Activated CD4-positive, alpha-beta memory T cell treated with anti-CD3 and anti-CD28 coated beads for 36 hours (primary cell): ENCODE measurements at places on chromosomes 1 and 21. TPM values are rescaled to one million over a fixed set of nuclear protein-coding genes. Genes with fewer than 3 reads are reported as not detected.

PCAT6 gene
- 0.77 TPM for total RNA-seq

HSF2BP gene
- total RNA-seq: 0.50 TPM

PLA2G2D gene
- total RNA-seq: not detected

NPL gene
- 7.8 TPM for total RNA-seq

DNA sequence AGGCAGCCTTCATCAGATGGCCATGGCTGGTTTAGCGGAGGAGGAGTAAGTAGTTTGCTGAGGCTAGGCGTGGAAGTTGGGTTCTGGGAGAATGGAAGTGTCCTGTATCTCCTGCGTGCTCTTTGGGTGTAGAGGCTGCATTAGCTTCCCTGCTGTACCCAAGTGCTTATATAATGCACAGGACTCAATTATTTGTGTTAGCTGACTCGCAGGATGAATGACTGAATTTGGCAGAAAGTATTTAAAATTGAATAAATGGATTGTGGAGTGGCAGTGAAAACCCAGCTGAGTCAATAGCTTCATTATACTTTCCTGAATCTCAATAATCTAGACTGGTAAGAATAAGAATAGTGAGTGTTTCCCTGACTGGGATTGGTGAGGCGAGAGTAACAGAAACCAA lies 13.8 kb downstream of the DNTTIP2 start:
- no peaks in the 10 kb centered on the region for H3K27me3 ChIP-seq
- DNase-seq: no peak
- H3K4me1 ChIP-seq: no peaks in the 10 kb centered on the region
- H3K27ac ChIP-seq: no peak overlapping the region
- H3K36me3 ChIP-seq: peaks cover 16% of the 10 kb centered on the region

KRTAP13-3 gene
- total RNA-seq: not detected

GSTM2 gene
- total RNA-seq: 8.2 TPM

- H3K27ac ChIP-seq: no peak overlapping the region
- H3K4me3 ChIP-seq: no peak overlapping the region
- H3K27me3 ChIP-seq: peaks cover 40% of the 10 kb centered on the region
- no peak for DNase-seq
- no peaks in the 10 kb centered on the region for H3K4me1 ChIP-seq
Measured at GRCh38 chr1:2628933-2629626, 3.7 kb downstream of the MMEL1 start.

GRCh38 chr1:179177182-179177581 lies 52.3 kb downstream of the ABL2 start:
- H3K27ac ChIP-seq: no peak overlapping the region
- H3K4me1 ChIP-seq: peaks cover under 1% of the 10 kb centered on the region
- no peaks in the 10 kb centered on the region for H3K27me3 ChIP-seq
- no peaks in the 10 kb centered on the region for H3K36me3 ChIP-seq
- DNase-seq: no peak

PLEKHA6 gene
- total RNA-seq: 0.80 TPM

- H3K27me3 ChIP-seq: no peaks in the 10 kb centered on the region
- H3K4me3 ChIP-seq: peak overlapping the region; percentile 65
- no peaks in the 10 kb centered on the region for H3K36me3 ChIP-seq
- peaks cover 10% of the 10 kb centered on the region for H3K4me1 ChIP-seq
- H3K27ac ChIP-seq: peak overlapping the region; percentile 23
Measured at GRCh38 chr1:1908506-1908791, 6.6 kb upstream of the CALML6 start.

DNA sequence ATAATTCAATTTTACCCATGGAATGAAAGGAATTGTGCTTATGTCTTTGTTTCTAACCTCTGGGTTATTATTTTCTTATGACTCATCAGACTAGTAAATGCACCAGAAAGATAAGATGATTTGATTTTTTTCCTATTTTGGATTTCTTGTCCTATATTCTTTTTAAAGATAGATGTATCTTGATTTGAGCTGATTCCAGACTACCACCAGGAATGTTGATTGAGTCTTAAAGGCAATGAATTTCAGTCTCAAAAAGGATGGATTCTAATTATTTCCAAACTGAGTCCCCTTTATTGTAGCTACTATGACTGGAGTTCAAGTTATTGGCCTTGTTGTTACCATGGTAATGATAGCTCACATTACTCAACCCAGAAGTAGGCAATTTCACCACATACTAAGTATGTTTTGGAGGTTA lies 95.8 kb upstream of the RGS4 start:
- H3K4me1 ChIP-seq: no peaks in the 10 kb centered on the region
- H3K27ac ChIP-seq: no peak overlapping the region
- H3K27me3 ChIP-seq: peaks cover 4% of the 10 kb centered on the region

DNA sequence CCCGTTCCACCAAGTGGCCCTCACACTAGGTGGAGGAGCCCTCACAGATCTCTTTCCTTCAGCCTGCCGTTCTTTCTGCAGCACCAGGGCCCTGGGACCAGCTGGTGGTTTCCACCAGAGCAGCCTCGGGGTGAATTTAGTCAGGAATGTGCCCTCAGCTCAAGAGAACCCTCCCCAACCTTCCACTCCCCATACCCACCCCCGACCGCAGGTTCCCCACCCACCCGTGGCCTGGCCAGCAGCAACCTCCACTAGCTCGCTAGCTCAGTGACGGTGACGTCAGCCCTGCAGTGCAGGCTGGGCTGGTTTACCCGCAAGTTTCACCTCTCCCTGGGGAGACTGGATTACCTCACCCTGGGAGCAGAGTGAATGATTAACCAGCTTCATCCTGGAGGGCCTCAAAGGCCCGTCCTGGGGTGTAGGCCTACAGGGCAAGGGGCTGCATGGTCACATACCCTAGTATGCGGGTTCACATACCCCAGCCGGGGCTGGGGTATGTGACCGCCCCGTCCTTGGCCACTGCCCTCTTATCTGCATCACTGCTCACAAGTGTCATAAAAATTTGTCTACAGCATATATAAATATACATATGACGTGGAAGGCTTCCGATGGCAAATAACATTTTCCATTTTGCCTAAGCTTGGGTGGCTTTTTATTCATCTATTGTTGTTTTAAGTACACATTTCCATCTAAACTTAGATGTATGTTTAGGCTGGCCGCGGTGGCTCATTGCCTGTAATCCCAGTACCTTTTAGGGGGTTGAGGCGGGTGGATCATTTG lies 24.5 kb downstream of the ELF3 start:
- DNase-seq: peak; percentile 14
- H3K36me3 ChIP-seq: no peaks in the 10 kb centered on the region

GRCh38 chr1:15198684-15199083 lies 45.1 kb downstream of the TMEM51 start:
- DNase-seq: no peak
- H3K36me3 ChIP-seq: no peaks in the 10 kb centered on the region
- H3K27ac ChIP-seq: no peak overlapping the region
- H3K4me1 ChIP-seq: no peaks in the 10 kb centered on the region
- H3K27me3 ChIP-seq: no peaks in the 10 kb centered on the region

RNU1-1 gene
- 1,409 TPM for total RNA-seq

C1orf226 gene
- total RNA-seq: 0.12 TPM

DNA sequence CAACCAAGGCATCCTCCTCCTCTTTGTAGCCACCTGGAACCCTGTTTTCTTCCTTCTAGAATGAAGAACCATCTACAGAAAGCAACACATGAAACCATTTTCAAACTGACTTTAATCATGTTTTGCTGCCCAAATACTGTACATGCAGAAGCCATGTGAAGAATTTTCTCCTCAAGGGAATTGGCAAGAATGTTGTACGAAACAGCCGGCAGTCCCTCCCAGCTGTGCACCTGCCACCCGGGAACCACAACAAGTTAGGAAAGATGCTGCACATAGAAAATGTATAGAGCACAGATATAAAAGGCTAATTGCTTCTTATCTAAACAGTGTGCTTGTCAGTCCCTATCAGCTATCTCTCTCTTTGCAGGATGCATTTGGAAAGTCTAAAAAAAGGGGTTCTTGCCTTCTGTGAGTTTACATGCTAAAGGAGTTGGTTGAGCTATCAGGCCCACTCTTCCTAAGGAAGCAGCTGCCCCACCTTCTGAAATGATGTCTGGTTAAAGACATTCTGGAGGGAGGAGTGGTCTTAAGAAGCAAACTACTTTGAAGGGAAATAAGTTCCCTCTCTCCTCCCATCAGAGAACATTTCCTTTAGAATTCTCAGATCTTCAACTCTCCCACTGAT lies 44.8 kb downstream of the RIMS3 start:
- H3K4me1 ChIP-seq: no peaks in the 10 kb centered on the region
- no peak overlapping the region for H3K27ac ChIP-seq
- H3K27me3 ChIP-seq: no peaks in the 10 kb centered on the region
- DNase-seq: no peak
- H3K36me3 ChIP-seq: no peaks in the 10 kb centered on the region

GRCh38 chr1:185585770-185586169 lies 148.4 kb upstream of the HMCN1 start:
- no peak for DNase-seq
- no peaks in the 10 kb centered on the region for H3K4me1 ChIP-seq
- H3K27ac ChIP-seq: no peak overlapping the region
- no peak overlapping the region for H3K4me3 ChIP-seq
- peaks cover 2% of the 10 kb centered on the region for H3K36me3 ChIP-seq
- H3K27me3 ChIP-seq: no peaks in the 10 kb centered on the region

RPTN gene
- total RNA-seq: not detected

DNA sequence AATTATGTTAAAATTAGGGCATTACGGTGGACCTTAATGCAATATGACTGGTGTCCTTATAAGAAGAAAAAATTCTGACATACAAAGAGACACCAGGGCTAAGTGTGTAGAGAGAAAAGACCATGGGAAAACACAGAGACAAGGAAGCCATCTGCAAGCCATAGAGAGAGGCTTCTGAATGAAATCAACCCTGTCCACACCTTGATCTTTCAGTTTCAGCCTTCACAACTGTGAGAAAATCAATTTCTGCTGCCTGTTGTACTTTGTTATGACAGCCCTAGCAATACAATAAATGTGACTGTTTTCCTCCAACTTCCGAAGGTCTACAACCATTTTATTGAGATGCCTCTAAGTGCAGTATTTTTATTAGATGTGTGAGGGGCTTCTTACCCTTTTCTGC lies 1407.2 kb downstream of the MRPL39 start:
- no peaks in the 10 kb centered on the region for H3K4me1 ChIP-seq
- no peak overlapping the region for H3K27ac ChIP-seq
- no peak overlapping the region for H3K4me3 ChIP-seq
- H3K27me3 ChIP-seq: no peaks in the 10 kb centered on the region

GPR37L1 gene
- total RNA-seq: not detected

CHODL gene
- total RNA-seq: not detected

- no peak overlapping the region for H3K4me3 ChIP-seq
- peaks cover 39% of the 10 kb centered on the region for H3K27me3 ChIP-seq
- no peak for DNase-seq
- H3K36me3 ChIP-seq: no peaks in the 10 kb centered on the region
Measured at GRCh38 chr21:45013260-45013841, 61.0 kb upstream of the ADARB1 start.

EFHD2 gene
- 60.4 TPM for total RNA-seq

GRCh38 chr1:205344066-205344928 lies 12.4 kb downstream of the KLHDC8A start:
- peak; percentile 65 for DNase-seq
- H3K4me1 ChIP-seq: peaks cover 8% of the 10 kb centered on the region
- H3K27ac ChIP-seq: no peak overlapping the region
- peaks cover 47% of the 10 kb centered on the region for H3K27me3 ChIP-seq
- peak overlapping the region; percentile 54 for H3K4me3 ChIP-seq

DNA sequence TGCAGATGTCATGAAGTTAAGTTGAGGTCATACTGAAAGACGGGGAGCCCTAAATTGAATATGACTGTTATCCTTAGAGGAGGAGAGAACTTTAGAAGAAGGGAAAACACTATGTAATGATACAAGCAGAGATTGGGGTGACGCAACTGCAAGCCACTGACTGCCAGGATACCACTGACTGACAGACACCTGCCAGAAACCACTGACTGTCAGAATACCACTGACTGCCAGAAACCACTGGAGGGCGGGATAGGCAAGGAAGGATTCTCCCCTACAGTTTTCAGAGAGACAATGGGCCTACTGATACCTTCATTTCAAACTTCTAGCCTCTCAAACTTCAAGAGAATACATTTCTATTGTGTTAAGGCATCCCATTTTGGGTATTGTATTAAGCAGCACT lies 388.7 kb downstream of the USH2A start:
- H3K27ac ChIP-seq: no peak overlapping the region
- no peaks in the 10 kb centered on the region for H3K4me1 ChIP-seq
- H3K4me3 ChIP-seq: no peak overlapping the region
- H3K36me3 ChIP-seq: no peaks in the 10 kb centered on the region

GRCh38 chr1:82265436-82265835 lies 464.7 kb downstream of the ADGRL2 start:
- H3K27ac ChIP-seq: no peak overlapping the region
- H3K27me3 ChIP-seq: no peaks in the 10 kb centered on the region
- DNase-seq: no peak
- H3K4me3 ChIP-seq: no peak overlapping the region
- no peaks in the 10 kb centered on the region for H3K36me3 ChIP-seq

DNA sequence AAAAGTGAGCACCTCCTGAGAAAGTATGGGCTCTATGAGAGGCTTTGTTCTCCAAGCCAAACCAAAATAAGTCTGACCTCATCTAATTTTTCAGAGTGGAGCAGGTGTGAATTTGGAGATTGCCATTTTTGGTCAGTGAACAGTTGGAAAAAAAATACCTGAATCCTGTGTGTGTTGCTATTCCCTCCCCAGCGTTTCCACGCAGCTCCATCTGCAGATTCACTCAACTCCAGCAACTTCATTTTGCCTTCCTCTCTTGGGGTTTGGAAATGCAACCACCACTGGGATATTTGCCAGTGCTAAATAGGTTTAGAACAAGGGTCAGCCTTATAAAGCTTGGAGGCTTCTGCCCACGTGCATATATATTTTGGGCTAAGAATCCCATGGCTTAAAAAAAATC lies 11.2 kb downstream of the CASQ2 start:
- H3K4me1 ChIP-seq: no peaks in the 10 kb centered on the region
- no peak for DNase-seq
- H3K4me3 ChIP-seq: no peak overlapping the region
- no peaks in the 10 kb centered on the region for H3K36me3 ChIP-seq
- H3K27me3 ChIP-seq: peaks cover 9% of the 10 kb centered on the region

KCNQ4 gene
- total RNA-seq: 0.53 TPM

GRCh38 chr1:229860926-229861325 lies 206.1 kb upstream of the GALNT2 start:
- no peak overlapping the region for H3K27ac ChIP-seq
- peaks cover 2% of the 10 kb centered on the region for H3K27me3 ChIP-seq
- H3K4me1 ChIP-seq: peaks cover 6% of the 10 kb centered on the region
- DNase-seq: no peak

NEK2 gene
- total RNA-seq: 45.9 TPM

GRCh38 chr1:91054780-91055481 lies 33.1 kb upstream of the ZNF644 start:
- no peaks in the 10 kb centered on the region for H3K36me3 ChIP-seq
- no peaks in the 10 kb centered on the region for H3K4me1 ChIP-seq
- no peak overlapping the region for H3K27ac ChIP-seq
- peaks cover 2% of the 10 kb centered on the region for H3K27me3 ChIP-seq
- DNase-seq: no peak

OR2T29 gene
- not detected for total RNA-seq

GRCh38 chr1:2053217-2053616 lies 3.0 kb downstream of the PRKCZ start:
- no peak for DNase-seq
- peaks cover 10% of the 10 kb centered on the region for H3K4me1 ChIP-seq
- peaks cover 2% of the 10 kb centered on the region for H3K36me3 ChIP-seq

- peaks cover 22% of the 10 kb centered on the region for H3K27me3 ChIP-seq
- no peak overlapping the region for H3K27ac ChIP-seq
- no peaks in the 10 kb centered on the region for H3K4me1 ChIP-seq
Measured at GRCh38 chr1:227298512-227299240, 19.6 kb downstream of the CDC42BPA start.

- H3K36me3 ChIP-seq: no peaks in the 10 kb centered on the region
- no peak overlapping the region for H3K4me3 ChIP-seq
- H3K27ac ChIP-seq: no peak overlapping the region
- peaks cover 5% of the 10 kb centered on the region for H3K27me3 ChIP-seq
- H3K4me1 ChIP-seq: no peaks in the 10 kb centered on the region
- no peak for DNase-seq
Measured at GRCh38 chr21:33682992-33683627, 40.8 kb downstream of the ITSN1 start.

OPRD1 gene
- not detected for total RNA-seq
